ENCODE measurements at places on chromosomes 1 and 21. TPM values are rescaled to one million over a fixed set of nuclear protein-coding genes. Genes with fewer than 3 reads are reported as not detected.

FAM151A gene
- total RNA-seq, result not detected

SMG7 gene
- 42.1 TPM for total RNA-seq

PTTG1IP gene
- total RNA-seq, result 406 TPM

DDR2 gene
- total RNA-seq, result 30.8 TPM

RUNX3 gene
- not detected for total RNA-seq

DTL gene
- total RNA-seq, result 26.5 TPM

SH2D5 gene
- 2.4 TPM for total RNA-seq

AMY1A gene
- not detected for total RNA-seq

RAB42 gene
- total RNA-seq, result 1.2 TPM

TENT5C gene
- total RNA-seq, result 0.12 TPM

PYHIN1 gene
- total RNA-seq, result not detected

TAS1R1 gene
- not detected for total RNA-seq

ZNF593OS gene
- total RNA-seq, result not detected

GJC2 gene
- total RNA-seq, result 1.2 TPM

RIIAD1 gene
- not detected for total RNA-seq

CFAP45 gene
- 2.1 TPM for total RNA-seq

DPH2 gene
- total RNA-seq, result 26.6 TPM

FAM3B gene
- total RNA-seq, result not detected

ADORA1 gene
- not detected for total RNA-seq

SYT11 gene
- total RNA-seq, result 36.5 TPM

C1orf198 gene
- total RNA-seq, result 27.7 TPM

REN gene
- not detected for total RNA-seq

XKR8 gene
- 10.0 TPM for total RNA-seq

DNAJC28 gene
- 1.0 TPM for total RNA-seq

CRYAA gene
- not detected for total RNA-seq

MARK1 gene
- total RNA-seq, result 6.0 TPM

APCS gene
- total RNA-seq, result not detected

LZIC gene
- 23.4 TPM for total RNA-seq

ASCL5 gene
- not detected for total RNA-seq

CYYR1 gene
- total RNA-seq, result 23.8 TPM

ERG gene
- total RNA-seq, result 223 TPM

CHAF1B gene
- total RNA-seq, result 16.4 TPM

DUSP23 gene
- total RNA-seq, result 126 TPM

LHX8 gene
- total RNA-seq, result not detected

FMO4 gene
- 0.16 TPM for total RNA-seq

PAQR6 gene
- total RNA-seq, result 1.6 TPM

HES2 gene
- 13.3 TPM for total RNA-seq

Measured in endothelial cell of umbilical vein (primary cell).